Caco-2 (cell line): ENCODE measurements at places on chromosomes 1 and 21.

DNA sequence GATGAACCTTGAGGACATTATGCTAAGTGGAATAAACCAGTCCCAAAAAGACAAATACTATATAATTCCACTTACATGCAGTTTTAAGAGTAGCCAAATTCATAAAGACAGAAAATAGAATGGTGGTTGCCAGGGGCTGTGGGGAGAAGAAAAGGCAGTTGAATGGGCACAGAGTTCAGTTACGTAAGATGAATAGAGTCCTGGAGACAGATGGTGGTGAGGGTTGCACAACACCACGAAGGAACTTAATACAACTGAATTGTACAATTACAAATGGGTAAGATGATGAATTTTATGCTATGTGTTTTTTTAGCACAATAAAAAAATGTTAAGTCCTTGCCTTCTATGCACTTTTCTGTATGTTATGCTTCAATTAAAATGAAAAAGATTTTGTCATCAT, 66.6 kb downstream of the CD34 start:
- no peak for DNase-seq

DNA sequence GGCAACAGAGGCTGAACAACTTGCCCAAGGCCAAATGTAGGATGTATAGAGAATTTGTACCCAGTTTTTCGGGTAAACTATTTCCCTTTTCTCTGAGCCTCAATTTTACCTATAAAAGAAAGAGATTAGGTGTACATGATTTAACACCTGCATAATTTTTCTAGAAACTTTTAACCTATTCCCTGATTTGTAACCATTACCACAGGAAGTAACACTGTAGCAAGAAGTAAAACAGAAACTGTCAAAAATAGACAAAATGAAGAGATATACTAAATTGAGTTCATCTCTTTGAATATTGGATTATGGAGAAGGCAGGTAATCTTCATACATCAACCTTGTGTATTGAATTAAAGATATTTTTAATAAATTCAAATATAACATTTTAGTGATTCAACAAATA, 136.2 kb downstream of the ZC3H11B start:
- no peak for DNase-seq

DNA sequence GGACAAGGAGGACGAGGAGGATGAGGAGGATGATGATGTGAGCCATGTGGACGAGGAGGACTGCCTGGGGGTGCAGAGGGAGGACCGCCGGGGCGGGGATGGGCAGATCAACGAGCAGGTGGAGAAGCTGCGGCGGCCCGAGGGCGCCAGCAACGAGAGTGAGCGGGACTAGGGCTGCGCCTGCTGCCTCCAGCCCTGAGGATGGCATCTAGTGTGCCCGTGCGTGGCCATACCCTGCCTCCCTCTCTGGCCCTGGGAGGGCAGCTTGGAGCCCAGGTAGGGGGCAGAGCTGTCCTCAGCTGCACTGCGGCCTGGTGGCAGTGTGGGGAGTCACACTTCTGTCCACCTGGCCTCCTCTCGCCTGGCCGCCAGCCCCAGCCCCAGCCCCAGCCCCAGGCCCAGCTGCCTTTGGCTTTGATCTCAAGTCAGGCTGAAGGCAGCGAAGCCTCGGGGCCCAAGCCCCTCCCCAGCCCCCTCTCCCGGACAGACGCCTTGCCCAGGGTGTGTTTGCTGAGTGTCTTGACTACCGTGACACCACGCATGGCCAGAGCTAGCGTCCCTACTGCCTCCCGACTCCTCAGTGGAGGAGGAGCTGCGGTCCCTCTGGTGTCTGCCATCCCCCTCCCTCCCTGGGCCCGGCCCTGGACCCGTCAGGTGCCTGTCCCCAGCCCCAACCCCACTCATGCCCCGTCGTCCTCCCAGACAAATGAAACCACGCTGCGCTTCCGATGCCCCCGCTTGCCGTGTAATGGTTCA, 155.2 kb downstream of the PEX14 start:
- peak; percentile 19 for DNase-seq

DNA sequence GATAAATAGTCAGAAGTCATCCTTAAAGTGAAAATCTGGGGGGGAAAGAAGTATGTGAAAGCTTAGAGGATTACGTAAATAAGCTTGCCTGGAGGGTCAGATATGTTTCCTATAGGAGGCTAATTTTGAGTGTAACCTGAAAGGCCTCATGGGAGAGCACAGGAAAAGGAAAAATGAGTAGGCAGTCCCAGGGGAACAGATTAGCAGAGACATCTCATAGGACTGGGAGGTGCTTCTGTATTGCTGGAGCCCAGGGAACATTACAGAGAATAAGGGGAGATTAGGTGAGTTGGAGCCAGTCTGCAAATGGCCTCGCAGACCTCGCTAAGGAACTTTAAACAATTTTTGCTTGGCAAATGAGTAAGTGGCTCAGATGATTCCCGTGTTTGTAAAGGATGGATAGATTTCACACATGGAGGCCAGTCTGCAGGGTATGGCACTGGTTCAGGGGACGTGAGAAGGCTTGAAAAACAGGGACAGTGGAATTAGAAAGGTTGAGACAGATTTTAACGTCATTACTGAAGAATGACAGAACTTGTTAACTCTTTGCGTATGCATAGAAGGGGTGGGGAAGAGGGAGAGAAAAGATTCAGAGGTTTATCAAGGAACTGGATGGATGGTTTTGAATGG, 149.1 kb downstream of the GREM2 start:
- no peak for DNase-seq

- no peak for DNase-seq
Observed at GRCh38 chr1:209416716-209417115, 166.8 kb upstream of the CAMK1G start.

- no peak for DNase-seq
Observed at GRCh38 chr1:28441674-28442073, 64.2 kb upstream of the RCC1 start.

DNA sequence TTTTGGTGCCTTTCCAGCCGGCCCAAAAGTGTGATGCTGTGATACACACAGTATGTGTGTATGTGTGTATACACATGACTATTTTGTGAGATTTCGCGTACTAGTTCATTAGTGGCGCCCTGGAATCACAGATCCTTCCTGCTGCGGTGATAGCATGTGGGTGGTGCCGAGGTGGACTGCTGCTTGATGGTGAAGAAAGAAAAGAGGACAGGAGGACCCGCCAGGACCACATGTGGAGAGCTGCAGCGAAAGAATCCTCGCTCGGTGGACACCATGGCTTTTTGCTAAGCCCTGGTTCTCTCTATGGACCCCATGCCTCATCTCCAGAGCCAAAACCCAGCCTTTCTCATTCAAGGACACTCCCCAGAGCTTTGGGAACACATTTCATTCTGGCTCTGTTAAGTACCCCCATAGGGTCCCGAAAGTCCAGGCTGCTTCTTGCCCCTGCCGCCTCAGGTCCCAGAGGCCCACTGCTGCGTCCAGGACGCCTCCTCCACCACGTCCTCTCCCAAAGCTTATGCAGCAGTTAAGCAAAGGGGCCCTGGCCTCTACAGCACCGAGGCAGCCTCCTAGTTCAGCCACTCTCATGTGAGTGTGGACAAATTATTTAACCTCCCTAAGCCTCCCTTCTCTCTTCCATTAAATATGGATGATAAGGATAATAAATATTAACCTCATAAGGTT, 32.8 kb upstream of the COX20 start:
- DNase-seq, result no peak

DNA sequence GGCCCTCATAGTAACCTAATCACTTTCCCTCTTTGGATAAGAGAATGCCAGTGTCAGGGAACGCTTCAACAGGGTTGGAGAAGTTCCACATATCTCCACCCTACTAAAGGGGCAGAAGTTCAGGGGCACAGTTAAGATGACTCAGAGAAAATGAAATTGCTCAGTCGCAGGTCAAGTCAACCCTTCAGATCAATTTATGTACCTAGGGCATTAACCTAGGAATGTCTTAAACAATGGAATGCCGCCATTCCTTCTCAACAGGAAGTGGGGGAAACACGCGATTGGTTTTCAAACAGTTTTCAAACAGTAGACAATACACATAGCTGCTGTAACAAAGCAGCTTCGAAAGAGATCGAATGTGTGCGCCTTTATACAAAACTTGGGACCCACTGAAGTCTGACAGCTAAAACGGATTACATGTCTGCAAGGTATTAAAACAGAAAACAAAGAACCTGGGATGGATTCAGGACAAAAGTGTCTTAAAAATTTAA, 897 bp downstream of the SLC25A24 start:
- peak; percentile 35 for DNase-seq

DNA sequence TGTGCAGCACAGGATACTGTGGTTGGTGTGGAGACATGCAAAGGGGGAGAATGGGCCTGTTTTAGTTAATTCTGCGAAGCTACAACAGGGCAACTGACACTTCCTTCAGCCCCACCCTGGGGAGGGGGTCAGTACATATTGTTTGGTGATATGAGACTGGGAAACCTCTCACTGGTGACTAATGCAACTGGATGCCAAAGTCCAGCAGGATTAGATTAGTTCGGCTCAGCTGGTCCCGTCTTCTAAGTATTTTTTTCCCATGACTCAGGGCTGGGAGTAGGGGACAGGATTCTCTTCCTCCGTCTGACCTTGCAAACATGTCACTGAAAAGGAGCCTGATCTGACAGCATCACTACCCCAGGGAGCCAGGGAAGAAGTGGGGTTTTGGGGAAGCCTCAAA, 43.0 kb downstream of the PLXNA2 start:
- DNase-seq, result peak; percentile 81

GRCh38 chr1:219549215-219549614, 63.7 kb downstream of the ZC3H11B start:
- no peak for DNase-seq

DNA sequence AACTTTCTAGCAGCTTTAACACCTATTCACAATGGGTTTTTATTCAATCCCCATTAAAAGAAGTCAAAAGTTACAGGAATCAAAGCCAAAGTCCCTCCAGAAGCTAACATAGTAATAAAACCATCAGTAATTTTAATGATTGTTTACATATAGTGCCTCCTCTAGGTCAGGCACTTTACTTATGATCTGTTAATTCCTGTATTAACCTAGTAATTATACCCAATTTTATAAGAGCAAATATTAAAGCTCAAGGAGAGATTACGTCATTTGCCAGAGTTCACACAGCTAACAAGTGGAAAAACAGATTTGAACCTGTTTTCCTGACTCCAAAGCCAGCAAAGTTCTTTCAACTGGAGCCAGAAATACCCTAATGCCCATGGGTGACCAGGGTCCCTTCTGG, 112.9 kb upstream of the F3 start:
- no peak for DNase-seq

DNA sequence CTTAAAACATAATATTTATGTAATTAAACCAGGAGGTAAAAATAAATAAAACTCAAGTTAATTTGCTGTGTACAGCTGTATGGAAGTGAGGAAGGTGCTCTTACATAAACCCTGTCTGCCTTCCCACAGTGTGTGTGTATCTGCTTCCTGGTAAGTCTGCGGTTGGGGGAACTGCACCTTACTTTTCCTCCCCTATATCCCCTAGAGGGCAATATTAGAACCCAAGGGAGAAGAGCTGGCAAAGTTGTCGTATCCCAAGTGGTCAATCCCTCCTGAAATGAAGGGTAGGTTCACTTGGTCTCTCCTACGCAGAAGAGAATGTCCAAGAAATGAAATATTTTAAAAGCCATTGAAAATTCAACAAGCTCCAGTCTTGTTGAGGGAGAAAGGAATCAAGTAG, 17.8 kb upstream of the JAK1 start:
- DNase-seq, result no peak

- DNase-seq, result peak; percentile 99
Observed at GRCh38 chr1:202034683-202035462, 24.5 kb downstream of the ELF3 start.

GRCh38 chr1:177200290-177200689, 29.5 kb downstream of the BRINP2 start:
- no peak for DNase-seq
